Osteoblast (primary cell): ENCODE measurements at places on chromosomes 2 and 18. TPM values are rescaled to one million over a fixed set of nuclear protein-coding genes. Genes with fewer than 3 reads are reported as not detected.

STPG4 gene
- total RNA-seq = 0.59 and 0.72 TPM in 2 replicates

UGT1A8 gene
- not detected in 2 replicates for total RNA-seq

LRP1B gene
- total RNA-seq = under 0.01 TPM in 1 of 2 replicates, not detected in the other

PLCL1 gene
- 3.2 and 4.0 TPM in 2 replicates for total RNA-seq

ELOA2 gene
- total RNA-seq = not detected in 2 replicates

ACKR3 gene
- total RNA-seq = 18.8 and 26.8 TPM in 2 replicates

CRACDL gene
- total RNA-seq = not detected in 2 replicates

DLX1 gene
- 1.8 and 2.4 TPM in 2 replicates for total RNA-seq

NPPC gene
- not detected in 2 replicates for total RNA-seq

PIEZO2 gene
- total RNA-seq = 6.5 and 46.7 TPM in 2 replicates

POTEJ gene
- total RNA-seq = not detected in 2 replicates

PRKAG3 gene
- under 0.01 and 0.29 TPM in 2 replicates for total RNA-seq

STEAP3 gene
- total RNA-seq = 27.4 and 40.9 TPM in 2 replicates

AKAIN1 gene
- not detected in 2 replicates for total RNA-seq

DOCK10 gene
- 33.3 and 38.3 TPM in 2 replicates for total RNA-seq

ANKRD53 gene
- 0.88 and 1.1 TPM in 2 replicates for total RNA-seq

ZNF804A gene
- total RNA-seq = under 0.01 TPM in 1 of 2 replicates, not detected in the other

EN1 gene
- 0.29 and 0.72 TPM in 2 replicates for total RNA-seq
